ENCODE measurements at places on chromosomes 6 and 20.

DNA sequence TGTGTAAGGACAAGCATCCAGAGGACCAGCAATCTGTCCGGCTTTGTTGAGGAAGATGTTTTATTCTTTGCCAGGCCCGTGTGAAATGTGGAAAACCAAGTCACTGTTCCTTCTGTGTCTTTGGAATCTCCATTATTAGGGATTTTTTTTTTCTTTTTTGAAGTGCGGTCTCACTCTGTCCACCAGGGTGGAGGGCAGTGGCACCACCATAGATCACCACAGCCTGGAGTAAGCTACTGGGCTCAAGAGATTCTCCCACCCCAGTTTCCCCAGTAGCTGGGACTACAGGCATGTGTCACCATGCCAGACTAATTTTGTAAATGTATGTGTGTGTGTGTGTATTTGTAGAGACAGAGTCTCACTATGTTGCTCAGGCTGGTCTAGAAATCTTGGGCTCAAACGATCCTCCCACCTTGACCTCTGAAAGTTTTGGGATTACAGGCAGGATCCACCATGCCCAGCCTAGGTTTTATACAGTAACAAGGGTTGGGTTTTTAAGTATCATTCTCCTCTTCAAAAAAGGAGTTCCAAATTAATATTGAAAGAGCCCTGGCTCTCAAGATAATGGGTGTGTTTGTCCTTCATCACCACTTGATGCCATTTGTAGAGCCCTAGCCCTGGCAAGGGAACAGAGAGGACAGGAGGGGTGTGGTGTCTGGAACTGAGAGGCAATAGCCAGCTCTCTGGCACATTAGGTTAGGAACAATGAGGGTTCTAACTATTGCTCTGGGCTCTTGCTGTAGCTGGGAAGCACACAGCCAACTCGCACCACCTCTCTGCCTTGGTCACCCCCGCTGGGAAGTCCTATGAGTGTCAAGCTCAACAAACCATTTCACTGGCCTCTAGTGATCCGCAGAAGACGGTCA is 3.1 kb downstream of the LAMP5 start:
- no peak for DNase-seq

DNA sequence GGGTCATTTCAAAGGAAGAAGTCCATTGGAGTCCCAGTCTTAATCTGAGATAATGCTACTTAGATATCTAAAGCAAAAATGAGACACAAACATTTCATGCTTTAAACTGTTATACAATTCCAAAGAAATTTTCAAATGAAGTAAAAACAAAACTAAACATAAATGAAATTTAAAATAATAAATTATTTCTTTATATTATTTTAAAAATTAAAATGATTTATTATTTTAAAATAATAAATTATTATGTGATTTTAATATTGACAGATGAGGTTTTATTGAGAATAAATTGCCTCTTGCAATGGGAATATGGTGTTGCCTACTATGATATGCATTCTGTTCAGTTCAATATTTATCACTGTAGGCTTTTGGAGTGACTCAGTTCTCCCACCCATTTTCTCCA is 93.7 kb upstream of the BACH2 start:
- DNase-seq, result no peak

GRCh38 chr20:44319839-44320422 is 8.9 kb upstream of the FITM2 start:
- no peak for DNase-seq

DNA sequence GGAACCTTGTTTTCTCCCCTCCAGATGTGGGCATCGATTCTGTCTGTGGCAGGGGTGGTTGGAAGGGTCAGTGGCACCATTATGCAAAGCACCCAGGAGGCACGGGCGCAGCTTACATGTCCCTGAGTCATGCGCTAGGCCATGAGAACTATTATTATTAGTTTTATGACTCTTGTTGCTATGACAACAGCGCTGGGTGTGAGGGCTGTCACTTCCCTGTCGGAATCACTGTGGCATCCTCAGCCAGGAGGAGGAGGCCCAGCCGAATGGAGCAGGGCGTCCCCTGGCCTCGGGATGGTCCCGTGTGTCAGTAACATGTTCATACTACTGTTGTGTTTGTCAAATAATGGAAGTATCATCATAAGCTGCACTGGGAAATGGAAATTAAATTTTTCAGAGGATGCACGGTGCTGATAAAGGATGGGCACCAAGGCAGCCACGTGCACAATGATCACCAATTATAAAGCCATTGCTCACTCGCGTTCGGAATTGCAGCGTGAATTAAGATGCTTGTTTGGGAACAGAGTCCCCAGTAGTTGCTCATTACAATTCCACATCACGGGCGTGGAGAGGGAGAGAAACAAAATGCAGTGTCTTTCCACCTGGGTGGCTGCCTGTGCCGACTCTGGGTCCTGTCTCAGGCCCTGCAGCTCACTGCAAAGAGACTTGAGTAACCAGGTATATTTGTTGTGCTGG is 247.9 kb downstream of the CDH4 start:
- no peak for DNase-seq

GRCh38 chr20:36478137-36478905 is 63.0 kb upstream of the MYL9 start:
- DNase-seq, result no peak

- no peak for DNase-seq
These were observed 171.7 kb upstream of the PDE10A start for GRCh38 chr6:165834613-165835259.

GRCh38 chr6:43267619-43268354 is 24.5 kb downstream of the TTBK1 start:
- no peak for DNase-seq

DNA sequence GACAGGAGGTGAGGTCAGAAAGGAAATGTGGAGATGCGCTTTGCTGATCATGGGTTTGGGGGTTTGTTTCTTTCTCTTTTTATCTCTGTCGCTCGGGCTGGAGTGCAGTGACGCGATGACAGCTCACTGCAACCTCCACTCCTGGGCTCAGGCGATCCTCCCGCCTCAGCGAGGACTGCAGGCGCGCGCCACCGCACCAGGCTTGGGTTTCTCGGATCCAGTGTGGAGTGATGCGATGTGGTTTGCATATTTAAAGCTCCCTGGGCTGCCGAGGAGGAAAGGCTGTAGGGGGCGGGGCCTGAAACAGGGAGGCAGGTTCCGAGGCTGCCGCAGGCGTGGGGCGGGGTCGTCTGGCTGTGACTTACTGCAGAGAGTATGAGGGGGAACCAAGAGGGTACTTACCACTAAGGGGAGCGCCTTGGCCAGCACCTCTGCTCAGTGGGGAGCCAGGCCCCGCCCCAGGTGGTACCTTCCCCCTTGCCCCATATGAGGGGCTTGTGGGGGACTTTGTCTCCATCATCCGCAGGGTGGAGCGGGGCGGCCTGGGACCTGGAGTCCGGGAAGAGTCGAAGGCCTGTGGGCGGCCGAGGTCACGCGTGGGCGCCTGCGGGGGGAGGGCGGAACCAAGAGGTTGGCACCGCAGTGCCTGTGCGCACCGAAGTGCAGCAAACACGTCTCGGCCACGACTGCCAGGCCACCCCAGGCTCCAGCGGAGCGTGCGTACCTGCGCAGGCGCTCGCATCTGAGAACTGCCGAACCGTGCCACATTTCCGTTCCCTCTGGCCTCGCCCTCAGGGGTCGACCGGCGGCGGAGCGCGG is 12.7 kb upstream of the BAK1 start:
- DNase-seq, result peak; percentile 31

DNA sequence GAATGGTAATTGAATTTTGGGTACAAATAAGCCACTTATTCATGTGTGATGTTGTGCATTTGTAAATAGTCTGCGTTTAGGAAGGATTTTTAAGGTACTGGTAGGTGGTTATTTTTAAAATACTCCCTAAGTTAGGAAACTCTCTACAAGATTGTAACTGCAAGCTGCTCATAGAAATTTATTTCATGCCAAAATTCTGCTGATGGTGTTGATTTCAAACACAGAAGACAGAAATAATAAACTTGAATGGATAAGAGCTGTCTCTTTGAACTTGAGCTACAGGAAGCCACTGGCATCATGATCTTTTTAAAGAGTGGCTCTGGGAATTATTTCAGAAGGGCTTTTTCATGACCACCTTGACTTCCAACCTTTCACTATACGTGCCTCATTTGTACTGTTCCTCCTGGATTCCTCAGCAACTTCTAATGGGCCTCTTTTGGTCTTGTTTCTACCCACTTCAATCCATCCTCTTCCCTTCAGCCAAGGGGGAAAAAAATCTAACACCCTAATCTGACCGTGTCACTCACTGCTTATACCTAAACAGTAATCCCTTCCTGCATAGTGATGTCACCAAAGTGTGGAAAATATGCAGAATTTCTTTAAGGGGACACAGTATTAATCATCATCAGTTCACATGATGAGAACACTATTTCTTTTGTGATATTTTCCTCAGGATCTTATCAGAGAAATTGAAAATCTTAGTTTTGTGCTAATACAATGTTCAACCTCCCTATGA is 113.6 kb downstream of the PFDN4 start:
- DNase-seq, result no peak

- no peak for DNase-seq
These were observed 267.9 kb downstream of the ADGRG6 start for GRCh38 chr6:142569676-142570075.

DNA sequence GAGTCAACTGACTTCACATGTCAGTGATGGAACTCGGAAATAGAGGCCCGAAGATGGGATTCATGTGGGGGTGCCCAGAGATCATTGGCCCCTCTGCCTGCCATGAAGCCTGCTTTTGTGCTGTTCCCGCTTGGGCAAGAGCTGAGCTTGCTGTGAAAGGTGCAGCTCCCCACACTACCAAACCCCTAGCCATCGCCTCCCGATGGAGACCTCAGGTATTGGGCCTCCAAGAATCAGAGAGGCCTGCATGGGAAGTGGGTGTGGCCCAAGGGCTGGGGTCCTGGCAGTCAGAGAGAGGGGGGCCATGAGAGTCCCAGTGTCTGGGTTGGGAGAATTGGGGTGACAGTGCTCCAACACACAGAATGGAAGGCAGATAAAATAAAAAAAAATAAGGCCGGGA is 160.9 kb downstream of the SOD2 start:
- DNase-seq, result no peak

GRCh38 chr6:52394251-52394666 is 25.9 kb upstream of the EFHC1 start:
- no peak for DNase-seq

GRCh38 chr20:1322511-1323245 is 6.3 kb downstream of the SDCBP2 start:
- no peak for DNase-seq

- no peak for DNase-seq
These were observed 971 bp downstream of the NFKBIE start for GRCh38 chr6:44264154-44265006.

GRCh38 chr6:48449002-48449401 is 338.0 kb upstream of the PTCHD4 start:
- DNase-seq, result no peak

DNA sequence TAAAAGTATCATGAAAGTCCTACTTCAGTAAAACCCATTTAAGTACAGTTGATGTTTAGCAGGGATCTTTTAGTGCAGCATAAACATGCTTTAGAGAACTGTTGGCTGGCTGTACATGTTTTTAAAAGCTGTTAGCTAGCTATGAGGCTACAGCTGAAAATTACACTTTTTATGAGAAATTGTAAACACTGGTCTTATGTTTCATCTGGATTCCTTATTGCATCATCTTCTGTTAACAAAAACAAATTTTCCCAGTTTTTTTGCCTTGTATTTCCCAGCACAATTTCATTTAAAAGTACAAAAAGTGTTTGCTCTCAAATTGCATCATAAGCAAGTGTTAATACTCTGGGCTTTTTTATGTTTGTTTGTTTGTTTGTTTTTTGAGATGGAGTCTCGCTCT is 18.3 kb upstream of the HLA-E start:
- no peak for DNase-seq

DNA sequence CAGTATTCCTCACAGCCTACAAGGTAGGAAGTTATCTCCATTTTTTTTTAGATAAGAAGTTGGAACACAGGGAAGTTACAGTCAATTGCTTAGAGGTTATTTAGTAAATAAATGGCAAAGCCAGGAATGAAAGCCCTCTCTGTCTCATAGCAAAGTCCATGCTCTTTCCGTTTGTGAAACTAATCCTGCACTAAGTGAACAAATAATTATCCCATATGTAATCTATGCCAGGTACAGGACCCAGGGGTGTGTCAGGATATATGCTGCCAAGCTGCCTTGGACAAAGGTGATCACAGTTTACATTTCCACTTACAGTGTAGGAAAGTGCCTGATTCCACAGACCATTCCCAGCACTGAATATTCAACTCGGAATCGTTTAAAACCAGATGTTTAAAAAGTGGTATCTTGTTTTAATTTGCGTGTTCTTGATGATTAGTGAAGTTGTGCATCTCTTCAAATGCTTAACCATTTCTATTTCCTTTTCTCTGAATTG is 13.6 kb upstream of the GMDS start:
- DNase-seq, result no peak

- DNase-seq, result peak; percentile 19
These were observed 887 bp downstream of the GABBR1 start for GRCh38 chr6:29631860-29632731.

GRCh38 chr20:33558348-33559144 is 68.7 kb downstream of the CBFA2T2 start:
- no peak for DNase-seq

DNA sequence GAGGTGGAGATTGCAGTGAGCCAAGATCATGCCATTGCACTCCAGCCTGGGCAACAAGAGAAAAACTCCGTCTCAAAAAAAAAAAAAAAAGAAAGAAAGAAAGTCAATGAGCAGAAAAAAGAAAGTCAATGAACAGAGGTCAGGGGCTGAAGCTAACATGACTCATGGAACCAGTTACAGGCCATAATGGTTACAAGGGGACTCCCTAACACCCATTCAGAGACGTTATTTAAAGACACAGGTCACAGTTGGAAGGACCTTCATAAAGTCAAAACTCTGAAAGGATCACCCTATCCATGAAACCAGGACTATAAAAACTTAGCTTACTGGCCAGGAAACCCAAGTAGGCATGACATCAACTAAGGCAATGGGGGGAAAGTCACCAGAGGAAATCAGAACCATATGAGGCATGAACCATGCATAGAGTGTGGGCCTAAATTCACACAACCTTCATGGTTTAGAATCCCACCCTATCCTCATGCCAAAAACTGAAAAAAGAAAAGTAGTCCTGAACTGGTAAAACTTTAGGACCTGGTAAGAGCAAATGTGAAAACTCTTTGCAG is 18.2 kb downstream of the FBXL4 start:
- DNase-seq, result no peak

GRCh38 chr20:15618912-15619311 is 954.3 kb downstream of the KIF16B start:
- no peak for DNase-seq

- DNase-seq, result no peak
These were observed 2.3 kb downstream of the PABPC1L start for GRCh38 chr20:44912189-44912588.

- no peak for DNase-seq
These were observed 13.1 kb downstream of the GABRR1 start for GRCh38 chr6:89204096-89204495.

DNA sequence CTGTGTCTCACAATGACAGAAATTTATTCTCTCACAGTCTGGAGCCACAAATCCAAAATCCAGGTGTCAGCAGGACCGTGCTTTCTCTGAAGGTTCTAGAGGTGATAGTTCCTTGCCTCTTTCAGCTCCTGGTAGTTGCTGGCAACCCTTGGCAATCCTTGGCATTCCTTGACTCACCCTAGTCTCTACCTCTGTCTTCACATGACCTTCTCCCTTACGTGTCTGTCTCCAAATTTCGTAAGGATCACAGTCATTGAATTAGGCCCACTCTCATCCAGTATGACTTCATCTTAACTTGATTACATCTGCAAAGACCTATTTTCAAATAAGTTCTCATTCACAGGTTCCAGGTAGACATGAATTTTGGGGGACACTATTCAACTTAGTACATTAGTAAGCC is 143.1 kb downstream of the CEP57L1 start:
- no peak for DNase-seq

Measured in activated T-cell treated with anti-CD3 and anti-CD28 coated beads for 48 hours (primary cell).